CD4-positive, alpha-beta T cell treated with Interleukin-4 for 4 hours (primary cell): ENCODE measurements at places on chromosomes 5 and 9.

GRCh38 chr9:128593856-128594255, 41.5 kb downstream of the SPTAN1 start:
- no peak for DNase-seq

GRCh38 chr9:114214181-114214580, 58.8 kb downstream of the COL27A1 start:
- DNase-seq = no peak

GRCh38 chr9:123523845-123524244, 167.8 kb downstream of the CRB2 start:
- no peak for DNase-seq

DNA sequence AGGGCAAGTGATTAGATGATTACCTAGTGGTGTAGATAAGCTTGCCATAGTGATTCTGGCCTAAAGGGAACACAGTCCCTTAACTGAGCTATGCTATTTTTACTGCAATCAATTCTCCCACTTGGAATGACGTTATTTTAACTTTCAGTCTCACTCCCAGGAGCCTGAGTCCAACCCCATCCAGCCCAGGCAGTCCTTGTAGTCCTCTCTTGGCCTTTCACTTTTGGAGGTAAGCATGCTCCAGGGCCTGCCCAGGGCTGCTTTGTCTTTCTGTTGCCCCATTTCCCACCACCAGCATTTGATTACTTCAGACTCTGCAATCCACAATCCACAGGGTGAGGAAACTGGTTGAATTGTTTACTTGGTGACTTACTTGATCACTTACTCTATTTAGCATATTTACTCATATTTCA, 233.0 kb downstream of the CD180 start:
- DNase-seq = no peak

- DNase-seq = no peak
These were observed 8.1 kb downstream of the GSN start for GRCh38 chr9:121275781-121276658.

- DNase-seq = peak; percentile 62
These were observed 23.4 kb downstream of the MEGF10 start for GRCh38 chr5:127313847-127314473.

DNA sequence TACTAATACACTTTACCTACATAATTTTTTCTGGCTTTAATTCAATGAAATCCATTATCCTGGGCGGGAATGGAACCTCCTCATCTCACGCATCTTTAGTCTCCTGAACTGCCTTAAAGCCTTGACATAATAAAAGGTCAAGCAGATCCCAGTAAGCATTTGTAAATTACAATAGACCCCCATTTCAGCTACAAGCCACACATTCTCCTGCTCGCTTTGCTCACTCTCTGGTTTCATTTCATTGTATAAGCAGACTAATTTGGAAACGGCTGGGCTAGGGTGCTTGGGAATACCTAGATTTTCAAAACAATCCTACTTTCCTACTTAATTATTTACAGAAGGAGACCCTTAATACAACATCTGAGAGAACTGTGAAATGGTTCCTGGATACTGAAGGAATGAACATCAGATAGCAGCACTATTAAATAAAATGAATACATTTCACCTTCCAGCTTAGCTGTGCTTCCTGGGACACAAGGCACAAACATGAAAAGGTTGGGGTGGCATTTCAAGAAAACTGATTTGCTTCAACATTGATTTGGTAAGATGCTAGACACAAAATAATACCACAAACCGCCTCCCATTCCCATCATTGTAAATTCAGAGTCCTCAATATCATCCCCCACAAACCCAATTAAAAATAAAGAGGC, 1.5 kb downstream of the JAKMIP2 start:
- DNase-seq = no peak

- DNase-seq = no peak
These were observed 667.1 kb upstream of the RGMB start for GRCh38 chr5:98106116-98107031.

- DNase-seq = no peak
These were observed 378.5 kb upstream of the CD180 start for GRCh38 chr5:67575087-67575486.

DNA sequence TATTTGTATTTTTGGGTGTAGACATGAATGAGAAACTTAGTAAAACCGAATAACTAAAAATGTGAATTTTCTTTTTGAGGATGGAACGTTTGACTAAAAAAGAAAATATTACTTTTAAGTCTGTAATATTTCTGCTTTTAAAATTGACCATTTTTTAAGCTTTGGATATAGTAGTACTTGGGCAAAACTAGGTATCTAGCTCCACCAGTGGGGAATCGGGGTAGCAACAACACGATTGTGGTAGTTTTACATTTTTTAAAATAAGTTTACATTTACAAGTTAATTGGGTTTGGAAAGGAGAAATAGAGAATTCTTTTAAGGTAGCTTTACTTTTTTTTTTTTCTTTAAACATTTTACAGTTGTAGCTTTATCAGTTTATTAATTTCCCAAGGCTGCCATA, 154.4 kb downstream of the MAN2A1 start:
- no peak for DNase-seq

- no peak for DNase-seq
These were observed 521.7 kb upstream of the CLINT1 start for GRCh38 chr5:158380661-158381060.

DNA sequence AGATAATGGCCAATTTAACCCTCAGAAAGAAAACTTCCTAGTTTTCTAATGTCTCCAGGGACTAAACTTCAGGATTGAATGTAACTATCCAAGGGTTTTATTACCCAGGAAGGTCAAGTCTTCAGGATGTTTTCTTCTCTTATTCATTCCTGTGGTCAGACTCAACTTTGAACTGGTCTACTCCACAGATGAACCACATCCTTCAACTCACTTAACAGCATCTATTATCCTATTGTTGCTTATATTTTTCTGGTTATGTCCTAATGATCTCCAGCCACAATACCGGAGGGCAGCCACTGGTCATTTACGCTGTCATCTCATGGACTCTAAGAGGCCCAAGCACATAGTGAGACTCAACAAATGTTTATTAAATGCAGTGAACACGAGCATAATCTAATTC, 47.2 kb upstream of the LIFR start:
- no peak for DNase-seq

DNA sequence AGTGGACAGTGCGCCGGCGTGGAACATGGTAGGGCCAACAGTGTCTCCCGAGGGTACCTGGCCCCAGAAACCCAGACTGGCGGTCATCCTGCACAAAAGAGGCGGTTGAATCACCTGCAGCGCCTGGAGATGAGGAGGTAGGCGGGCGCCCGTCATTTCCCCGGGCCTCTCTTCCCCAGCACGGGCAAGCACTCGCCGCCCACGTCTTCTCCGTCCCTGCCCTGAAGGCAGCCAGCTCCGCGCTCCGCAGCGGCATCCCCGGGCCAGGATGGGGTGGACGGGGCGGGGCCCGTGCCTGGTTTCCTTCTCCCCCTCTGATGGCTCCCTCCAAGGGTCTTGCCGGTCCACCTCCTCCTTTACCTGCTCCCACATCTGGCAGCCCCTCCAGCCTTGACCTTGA, 27.1 kb upstream of the N4BP3 start:
- no peak for DNase-seq

DNA sequence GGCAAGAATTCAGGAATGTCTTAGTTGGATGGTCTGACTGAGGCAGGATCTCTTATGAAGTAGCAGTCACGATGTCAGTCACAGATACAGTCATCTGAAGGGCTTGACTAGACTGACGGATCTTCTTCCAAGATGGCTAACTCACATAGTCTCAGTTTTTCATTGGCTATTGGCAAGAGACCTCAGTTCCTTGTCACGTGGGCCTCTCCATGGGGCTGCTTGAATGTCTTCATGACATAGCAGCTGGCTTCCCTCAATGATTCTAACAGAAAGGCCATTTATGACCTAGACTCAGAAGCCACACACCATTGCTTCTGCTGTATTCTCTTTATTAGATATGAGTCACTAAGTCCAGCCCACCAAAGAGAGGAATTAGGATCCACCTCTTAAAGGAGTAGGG, 4.7 kb downstream of the APC start:
- no peak for DNase-seq
